ENCODE measurements at places on chromosomes 7 and 10.

GRCh38 chr10:98623176-98623575, 176.4 kb upstream of the HPS1 start:
- no peak for DNase-seq

GRCh38 chr10:96863922-96864543, 31.9 kb downstream of the LCOR start:
- no peak for DNase-seq

DNA sequence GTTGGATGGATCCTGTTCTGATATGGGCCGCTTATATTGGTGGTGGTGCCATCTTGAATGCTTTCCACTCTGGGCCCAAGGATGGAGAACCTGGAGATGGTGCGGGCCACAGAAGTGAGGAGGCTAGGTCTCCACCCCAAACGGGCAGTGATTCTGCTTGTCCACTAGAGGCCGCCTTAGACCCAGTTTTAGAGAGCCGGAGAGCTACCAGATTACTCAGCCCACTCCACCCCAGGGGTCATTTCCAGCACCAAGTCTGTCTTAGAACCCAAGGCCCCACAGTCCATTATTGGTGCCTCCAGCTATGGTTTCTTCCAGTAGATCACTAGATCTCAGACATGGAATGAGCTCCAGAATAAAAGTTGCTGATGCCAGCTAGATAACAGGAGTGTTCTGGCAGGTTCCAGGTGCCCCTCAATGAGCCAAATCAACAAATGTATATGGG, 11.8 kb upstream of the CAMK2G start:
- peak; percentile 80 for DNase-seq

DNA sequence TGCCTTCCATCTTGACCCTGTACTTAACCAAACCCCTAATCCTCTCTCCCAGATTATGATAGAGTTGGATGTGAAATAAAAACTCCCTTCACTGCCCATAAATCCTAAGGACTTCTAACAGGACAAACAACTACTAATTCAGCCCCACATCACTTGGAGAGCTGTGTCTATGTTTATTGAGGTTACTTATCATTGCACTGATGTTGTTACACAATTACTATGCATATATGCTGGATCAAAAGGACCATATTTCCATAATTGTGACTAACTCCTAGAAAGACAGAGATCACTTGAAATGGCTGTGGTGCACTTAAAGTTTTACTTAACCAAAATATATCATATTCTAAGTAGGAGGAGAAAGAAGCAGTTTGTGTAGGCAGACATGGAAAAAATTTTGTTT, 144.9 kb upstream of the AGK start:
- no peak for DNase-seq

- DNase-seq: no peak
These were observed 97.7 kb upstream of the RET start for GRCh38 chr10:42979181-42979580.

- DNase-seq: no peak
These were observed 402 bp upstream of the TMEM168 start for GRCh38 chr7:112790586-112791003.

DNA sequence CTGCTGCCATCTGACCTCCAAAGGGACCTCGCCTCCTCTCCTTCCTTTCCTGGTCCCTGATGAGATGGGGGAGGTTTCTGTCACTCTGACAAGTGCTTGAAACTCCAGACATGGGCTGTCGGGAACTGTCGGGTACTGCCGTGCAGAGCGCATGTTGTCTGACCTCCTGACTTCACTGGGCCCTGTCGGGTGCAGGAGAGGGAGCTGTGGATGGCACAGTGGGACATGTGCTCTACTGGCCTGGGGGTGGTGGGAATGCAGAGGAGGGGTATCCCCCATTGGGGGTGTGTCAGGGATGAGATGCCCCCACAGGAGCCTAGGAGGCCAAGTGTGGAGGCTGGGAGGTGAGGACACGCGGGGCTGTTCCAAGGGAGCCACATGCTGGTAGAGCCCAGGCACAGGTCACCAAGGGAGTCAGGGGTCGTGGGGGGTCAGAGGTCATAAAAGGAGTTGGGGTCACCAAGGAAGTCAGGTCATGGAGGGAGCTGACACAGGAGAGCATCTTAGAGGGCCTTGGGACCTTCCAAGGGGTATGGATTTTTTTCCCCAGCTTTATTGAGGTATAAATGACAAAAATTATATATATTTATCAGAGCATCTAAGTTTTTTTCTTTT, 30.9 kb downstream of the TMEM120A start:
- no peak for DNase-seq

DNA sequence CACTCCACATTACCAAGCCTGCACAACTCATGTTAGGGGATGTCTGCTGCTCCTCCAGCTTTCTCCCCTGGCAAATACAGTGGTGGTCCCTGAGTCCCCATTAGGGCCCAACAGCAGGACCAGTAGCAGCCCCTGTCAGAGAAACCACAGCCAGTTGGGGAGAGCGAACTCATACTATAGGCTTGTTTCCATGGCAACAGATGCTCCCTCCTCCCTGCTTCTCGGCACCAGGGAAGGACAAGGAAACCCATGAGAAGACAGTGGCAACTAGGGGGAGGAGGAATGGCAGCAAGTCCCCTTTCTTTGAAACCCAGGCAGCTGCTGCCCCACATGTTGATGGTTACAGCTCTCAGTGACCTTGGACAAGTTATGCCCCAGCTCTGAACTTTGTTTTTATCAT, 326.4 kb downstream of the KCNMA1 start:
- DNase-seq: no peak

GRCh38 chr10:49696311-49696710, 16.9 kb downstream of the C10orf53 start:
- DNase-seq: no peak

GRCh38 chr10:90319188-90319914, 538.5 kb downstream of the HTR7 start:
- DNase-seq: no peak

- DNase-seq: no peak
These were observed 52.7 kb upstream of the LAMB1 start for GRCh38 chr7:108055611-108056021.

GRCh38 chr7:42212541-42213090, 24.4 kb downstream of the GLI3 start:
- DNase-seq: no peak

DNA sequence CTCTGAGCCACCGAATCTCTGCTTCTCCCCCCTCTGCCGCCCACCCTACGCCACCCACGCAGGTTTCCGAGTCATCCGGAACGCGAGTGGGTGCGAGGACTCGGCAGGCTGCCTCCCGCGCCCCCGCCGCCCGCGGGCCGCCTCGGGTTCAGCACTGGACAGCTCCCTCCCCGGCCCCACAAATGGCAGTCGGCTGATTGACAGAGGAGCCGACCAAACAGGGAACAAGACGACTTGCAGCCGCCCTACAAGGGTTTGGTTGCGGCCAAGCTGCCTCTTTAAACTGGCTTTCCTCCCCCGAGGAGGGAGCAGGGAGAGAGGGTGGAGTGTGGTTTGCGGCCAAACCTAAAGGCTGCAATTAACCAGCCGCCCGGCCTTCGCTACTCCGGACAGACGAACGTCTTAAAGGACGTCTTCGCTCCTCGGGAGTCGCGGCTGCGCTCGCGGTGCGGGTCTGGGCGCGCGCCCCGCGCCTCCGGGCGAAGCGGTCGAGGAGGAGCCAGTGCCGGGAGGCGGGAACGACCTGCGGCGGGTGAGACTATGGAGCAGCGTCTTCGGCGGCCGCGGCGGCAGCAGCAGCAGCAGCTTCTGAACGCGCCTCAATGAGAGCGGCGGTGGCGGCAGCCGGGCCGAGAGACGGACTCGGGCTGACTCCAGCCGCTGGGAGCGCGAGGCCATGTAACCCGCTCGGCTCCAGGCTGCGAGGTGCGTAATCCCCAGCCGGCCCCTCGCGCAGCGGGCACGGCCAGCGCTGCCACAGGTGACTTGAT, at the start of gene GPR158:
Gene GPR158 (plus strand): TSS at position 541 of the 770 bp plus-strand sequence. CDS start 420 bp downstream, outside the sequence.
- peak; percentile 32 for DNase-seq

DNA sequence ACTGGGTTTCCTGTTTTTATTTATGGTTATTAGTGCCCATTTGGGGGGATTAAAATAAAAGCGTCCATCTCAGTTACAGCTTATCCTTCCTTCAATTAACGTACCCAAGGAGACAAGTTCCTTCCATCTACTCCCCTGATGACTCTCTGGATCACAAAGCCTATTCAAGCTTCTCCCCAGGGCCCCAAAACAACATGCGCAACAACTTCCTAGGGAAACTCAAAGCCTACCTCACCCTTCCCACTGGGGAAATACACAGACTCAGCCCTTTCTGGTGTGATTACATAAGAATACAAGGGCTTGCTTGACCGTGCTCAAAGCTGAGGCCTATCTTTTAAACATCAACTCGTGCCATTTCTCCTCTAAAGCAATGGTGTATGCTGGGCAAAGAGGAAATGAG, 112.4 kb downstream of the CDK6 start:
- no peak for DNase-seq

All from CD4-positive, alpha-beta T cell treated with Interleukin-12 subunit alpha and Interleukin-12 subunit beta, for 1 hour (primary cell).